ENCODE measurements at places on chromosomes 11 and 22.

- DNase-seq = no peak
These were observed 1.5 kb upstream of the OR6X1 start for GRCh38 chr11:123755813-123756212.

DNA sequence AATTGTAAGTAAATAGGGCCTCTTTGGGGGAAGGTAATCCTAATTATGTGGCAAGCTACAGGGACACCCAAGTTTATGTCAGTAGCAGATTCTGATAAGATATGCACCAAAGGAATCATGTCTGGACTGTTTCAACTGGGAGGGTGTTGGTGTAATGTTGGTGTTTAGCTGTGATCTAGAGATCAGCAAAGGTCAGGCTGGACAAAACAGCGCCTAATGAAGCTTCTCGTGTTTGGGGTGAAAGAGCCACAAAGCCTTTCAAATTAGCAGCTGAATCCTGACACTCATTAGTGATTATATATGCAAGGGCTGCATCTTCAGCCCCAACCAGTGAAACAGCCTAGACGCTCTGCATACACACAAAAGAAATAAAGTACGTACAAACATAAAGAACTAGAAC lies 106.3 kb downstream of the MPPED2 start:
- no peak for DNase-seq

GRCh38 chr22:27045103-27045947 lies 387.9 kb downstream of the MIAT start:
- no peak for DNase-seq

DNA sequence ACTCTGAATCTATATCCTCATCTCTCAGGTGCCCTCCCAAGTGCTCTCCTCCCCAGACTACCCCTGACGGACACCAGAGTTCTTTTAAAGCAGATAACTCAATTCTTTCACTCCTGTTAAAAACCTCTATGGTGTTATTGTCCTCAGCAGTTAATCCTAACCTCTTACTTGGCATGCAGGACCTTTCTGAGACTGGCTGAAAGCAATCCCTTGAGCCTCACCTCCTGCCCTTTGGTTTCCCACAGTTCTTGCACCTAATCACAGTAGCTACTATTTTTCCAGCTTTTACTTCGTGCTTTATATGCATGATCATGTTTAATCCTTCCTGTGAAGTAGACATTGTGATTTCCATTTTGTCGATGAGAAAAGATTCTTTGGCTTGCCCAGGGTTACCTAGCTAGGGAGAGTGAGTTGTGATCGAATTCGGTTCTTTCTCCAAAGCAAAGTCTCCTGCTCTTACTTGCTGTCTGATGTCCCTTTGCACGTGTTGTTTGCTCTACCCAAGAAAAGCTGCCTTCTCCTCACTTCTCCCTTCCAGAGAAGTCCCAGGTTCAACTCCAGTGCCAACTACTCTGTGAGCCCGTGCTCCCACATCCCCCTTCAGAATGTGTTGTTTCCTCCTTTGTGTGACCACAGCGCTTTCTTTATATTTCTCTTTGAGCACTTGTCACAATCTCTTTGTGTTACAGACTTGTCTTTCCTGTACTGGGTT lies 2.1 kb downstream of the UBE2L3 start:
- DNase-seq = no peak

DNA sequence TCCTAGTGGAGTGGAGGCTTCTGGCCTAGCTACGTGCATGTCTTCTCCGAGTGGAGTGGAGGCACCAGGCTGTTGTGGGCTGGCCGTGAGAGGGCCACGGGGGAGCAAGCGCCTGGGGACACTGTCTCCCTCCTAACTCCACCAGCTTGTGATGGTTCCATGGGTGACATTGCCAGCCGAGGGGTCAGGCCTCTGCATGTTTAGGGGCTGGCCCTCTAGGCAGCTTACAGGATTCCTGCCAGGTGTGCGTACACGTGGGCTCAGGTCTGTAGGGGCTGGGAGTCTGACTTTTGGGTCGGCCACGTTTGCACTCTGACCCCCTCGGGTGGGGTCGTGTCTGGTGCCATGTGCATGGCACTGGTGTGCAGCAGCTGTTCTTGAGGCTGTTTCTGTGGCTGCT lies 31.6 kb downstream of the TBC1D22A start:
- DNase-seq = no peak

DNA sequence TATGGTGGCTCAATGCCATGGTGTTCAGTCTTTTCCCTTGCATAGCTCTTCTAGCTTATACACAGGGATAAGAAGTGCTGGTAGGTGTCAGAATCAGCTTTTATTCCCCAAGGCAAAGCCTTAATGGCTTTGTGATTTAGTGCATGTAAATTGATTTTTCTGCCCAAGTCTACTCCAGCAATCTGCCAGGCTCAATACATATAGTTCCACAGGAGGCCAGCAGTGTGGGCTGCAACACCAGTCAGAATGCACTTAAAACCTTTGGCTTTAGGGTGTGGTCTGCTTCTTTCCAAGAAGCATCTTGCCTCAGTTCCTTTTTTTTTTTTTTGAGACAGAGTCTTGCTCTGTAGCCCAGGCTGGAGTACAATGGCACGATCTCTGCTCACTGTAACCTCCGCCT lies 14.5 kb upstream of the CAPRIN1 start:
- DNase-seq = no peak

DNA sequence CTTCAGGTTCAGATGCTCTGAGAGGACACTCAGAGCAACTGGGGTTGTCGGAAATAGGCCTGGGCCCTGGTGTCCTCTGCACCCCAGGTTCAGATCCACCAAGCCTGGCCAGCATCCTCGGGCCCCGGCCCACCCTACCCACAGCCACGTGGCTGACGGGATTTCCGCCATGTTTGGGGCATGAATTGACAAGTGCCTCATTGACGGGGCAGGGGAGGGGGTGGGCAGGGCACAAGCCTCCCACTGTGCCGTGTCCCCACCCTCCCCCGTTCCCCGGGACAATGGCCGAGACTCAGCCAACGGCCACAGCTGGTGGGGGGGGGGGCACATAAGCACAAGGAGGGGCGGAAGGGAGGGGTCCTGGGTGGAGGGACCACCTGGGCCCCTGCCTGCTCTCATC lies 8.5 kb downstream of the MYRF start:
- no peak for DNase-seq

DNA sequence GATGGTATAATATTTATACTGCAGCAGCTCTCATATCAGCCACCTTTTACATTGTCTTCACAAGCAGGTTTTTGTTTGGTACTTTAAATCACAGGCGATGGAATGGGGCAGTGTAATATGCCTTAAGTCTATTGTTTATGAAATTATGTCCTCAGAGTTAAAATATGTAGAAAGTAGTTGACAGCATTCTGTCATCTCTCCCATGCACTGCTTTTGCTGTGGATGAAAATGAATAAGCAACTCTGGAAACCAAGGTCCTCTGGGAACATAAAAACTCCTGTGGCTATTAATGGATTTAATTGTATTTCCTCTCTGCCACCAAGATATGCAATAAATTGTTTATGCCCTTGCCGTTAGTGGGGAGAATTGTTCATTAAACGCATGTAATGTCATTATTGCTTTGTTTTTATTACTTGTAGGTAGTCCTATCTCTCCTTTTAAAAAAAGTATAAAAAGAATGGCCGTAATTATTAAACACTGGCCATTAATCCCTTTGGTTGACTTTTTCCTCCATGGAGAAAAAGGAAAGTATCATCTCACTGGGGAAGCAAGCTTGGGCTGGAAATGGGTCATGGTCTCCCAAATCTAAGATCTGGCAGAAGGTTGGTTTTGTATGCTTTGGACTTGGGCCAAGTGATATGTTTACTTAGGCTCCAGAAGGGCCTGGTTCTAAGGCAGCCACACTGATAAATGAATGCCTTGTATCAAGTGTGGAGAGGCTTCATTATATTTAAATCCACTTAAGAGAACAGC lies 13.1 kb downstream of the PACS1 start:
- no peak for DNase-seq
